ENCODE measurements at places on chromosomes 7 and 10.

GRCh38 chr7:1076184-1077072 lies 11.5 kb upstream of the GPER1 start:
- DNase-seq, result no peak

GRCh38 chr10:18906636-18907035 lies 142.0 kb upstream of the MALRD1 start:
- DNase-seq, result no peak

- no peak for DNase-seq
Observed at GRCh38 chr10:36110097-36110496, 468.0 kb upstream of the FZD8 start.

GRCh38 chr10:51255381-51255780 lies 181.1 kb downstream of the PRKG1 start:
- no peak for DNase-seq

- no peak for DNase-seq
Observed at GRCh38 chr7:158603773-158604755, 16.4 kb upstream of the PTPRN2 start.

DNA sequence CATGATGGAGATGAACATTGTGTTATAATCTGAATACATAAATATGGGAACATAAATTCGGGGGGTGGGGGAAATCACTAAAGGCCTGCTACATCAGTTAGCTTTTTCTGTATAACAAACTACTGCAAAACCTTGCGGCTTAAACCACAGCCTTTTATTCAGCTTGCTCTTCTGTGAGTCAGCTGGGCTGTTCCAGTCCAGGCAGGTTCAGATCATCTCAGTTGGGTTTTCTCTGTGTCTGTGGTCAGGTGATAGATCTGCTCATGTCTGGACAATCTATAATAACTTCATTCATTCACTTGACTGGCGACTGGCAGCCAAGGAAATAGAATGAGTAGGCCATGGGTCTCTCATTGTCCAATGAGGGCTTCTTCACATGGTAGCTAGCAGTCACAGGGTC lies 23.5 kb downstream of the HTR7 start:
- no peak for DNase-seq

GRCh38 chr10:89392974-89393373 lies 551 bp downstream of the IFIT1 start:
- DNase-seq, result no peak

GRCh38 chr10:60237977-60238758 lies 151.5 kb downstream of the ANK3 start:
- no peak for DNase-seq

GRCh38 chr10:120949609-120950031 lies 98.5 kb downstream of the WDR11 start:
- no peak for DNase-seq

GRCh38 chr10:44755481-44755880 lies 155.7 kb upstream of the TMEM72 start:
- DNase-seq, result no peak

DNA sequence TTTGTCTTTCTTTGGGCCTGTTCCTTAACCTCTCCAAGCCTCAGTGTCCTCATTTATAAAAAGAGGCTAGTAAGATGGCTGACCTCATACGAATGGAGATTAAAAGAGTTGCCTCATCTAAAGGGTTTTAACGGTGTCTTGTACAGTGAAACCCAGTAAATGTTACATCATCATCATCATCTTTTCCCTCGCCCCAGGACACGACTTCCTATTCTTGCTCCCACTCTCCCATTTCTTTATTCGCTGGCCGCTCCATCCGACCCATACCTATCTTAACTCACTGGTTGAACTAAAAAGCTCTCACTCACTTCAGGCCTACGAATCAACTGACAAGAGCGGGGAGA lies 554 bp downstream of the FRA10AC1 start:
- DNase-seq, result no peak

DNA sequence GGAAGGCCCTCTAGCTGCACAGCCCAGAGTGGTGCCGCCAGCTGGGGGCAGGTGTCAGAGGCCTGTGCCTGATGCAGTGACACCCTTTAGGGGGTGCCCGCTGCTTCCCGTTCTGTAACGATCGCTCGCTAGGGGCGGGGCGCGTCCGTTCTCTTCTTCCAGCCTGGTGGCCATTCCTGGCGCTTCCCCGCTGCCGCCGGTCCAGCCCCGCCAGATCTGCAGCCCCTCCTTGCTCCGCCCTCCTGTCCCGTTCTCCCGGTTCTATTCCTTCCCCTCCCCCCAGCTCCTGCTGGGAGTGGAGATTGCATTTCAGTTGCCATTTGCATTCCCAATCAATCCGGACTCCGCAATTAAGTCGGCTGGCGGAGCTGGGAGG lies 39.2 kb downstream of the AGAP3 start:
- DNase-seq, result no peak

DNA sequence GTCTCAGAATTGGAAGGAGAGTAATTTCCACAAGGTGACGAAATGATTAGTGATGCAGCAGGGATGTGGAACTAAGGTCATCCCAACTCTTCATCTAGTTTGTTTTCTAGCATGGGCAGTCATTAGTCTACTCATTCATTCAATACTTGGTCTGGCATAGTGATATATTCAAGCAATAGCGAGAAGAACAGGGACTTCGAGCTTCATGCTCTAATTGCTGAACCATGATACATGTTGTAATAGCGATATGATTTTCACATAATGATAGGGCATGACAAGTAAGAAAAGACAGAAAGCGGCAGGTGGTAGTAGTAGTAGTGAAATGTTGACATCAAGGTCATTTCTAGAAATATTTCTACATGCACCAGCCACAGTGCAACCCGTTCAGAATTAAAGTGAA lies 652.1 kb downstream of the PHTF2 start:
- DNase-seq, result no peak

DNA sequence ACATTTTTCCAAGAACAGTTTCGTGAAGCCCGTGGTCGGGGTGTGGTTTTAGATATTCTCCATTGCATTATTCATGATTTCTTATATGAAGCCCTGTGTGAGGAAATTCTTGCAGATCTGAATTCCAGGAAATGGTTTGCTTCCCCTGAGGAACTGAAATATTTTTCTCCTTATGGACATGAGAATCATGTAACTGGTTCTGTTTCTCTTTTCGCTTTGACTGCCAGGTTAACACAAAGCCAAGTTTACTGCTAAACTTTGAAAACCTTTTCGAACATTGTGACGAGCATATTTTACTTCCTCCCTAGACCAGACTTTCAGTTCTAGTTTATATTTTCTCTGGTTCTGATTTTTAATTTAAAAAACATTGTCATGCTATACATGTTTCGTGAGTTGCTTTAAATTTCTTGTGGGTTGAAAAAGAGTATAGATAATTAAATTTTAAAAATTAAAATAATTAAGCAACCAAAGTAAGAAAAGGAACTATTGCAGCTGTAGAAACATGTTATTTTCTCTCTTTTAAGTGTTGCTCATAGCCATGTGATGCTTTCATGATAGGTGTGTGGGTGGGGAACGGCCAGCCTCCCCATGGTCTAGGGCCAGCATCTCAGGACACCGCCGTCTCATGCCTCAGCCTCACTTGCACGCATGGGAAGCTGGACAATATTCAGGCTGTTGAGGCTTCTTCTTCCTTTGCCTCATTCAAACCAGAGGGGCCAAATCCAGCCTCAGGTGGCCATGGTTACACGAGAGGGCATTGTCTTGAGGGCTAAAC lies 97.1 kb downstream of the CREB5 start:
- no peak for DNase-seq

GRCh38 chr7:23788843-23789242 lies 78.8 kb downstream of the STK31 start:
- no peak for DNase-seq

DNA sequence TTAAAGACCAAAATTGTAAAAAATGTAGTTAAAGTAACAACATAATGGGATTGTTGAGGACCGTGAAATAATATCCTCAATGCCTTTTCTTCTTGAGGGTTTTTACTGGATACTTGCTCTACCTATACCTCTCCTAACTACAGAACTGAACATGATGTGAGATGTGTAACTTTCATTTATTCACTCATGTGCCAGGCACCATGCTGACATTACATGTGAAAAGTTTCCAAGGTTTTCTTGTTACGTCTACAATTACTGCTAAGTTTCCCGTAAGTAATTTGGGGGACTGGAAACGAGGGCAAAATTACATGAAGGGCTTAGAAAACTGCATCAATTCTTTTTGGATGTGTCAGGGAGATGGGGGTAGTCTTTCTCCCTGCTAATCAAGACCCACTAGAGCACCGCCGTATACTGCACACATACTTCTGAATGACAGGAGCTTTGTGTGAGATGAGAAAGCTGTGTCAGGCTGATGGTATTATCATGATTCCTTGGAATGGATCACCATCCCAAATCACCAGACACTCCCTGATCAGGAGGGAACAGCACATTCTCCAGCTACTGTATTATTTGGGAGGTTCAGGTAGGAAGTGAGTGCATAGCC lies 41.8 kb downstream of the PTPRZ1 start:
- DNase-seq, result no peak

- no peak for DNase-seq
Observed at GRCh38 chr7:41175435-41175834, 527.5 kb downstream of the INHBA start.

GRCh38 chr7:127953423-127954356 lies 77.5 kb downstream of the LRRC4 start:
- DNase-seq, result no peak

- no peak for DNase-seq
Observed at GRCh38 chr10:44295644-44296241, 89.2 kb downstream of the CXCL12 start.

DNA sequence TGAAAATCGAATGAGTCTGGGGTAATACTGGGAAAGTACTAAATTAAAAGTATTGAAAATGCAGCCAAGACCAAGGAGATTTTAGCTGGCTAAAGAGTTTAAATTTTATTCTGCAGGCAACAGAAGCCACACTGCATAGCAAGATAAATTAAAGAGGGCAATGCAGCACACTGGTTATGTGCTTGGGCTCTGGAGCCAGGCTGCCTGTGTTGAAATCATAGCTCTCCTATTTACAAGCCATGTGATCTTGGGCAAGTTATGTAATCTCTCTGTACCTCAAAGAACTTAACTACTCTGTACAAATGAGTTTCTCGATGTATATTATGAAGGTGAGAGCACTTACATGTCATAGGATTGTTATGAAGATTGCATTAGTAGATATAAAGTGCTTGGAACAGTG lies 9.9 kb downstream of the SLC25A13 start:
- no peak for DNase-seq

DNA sequence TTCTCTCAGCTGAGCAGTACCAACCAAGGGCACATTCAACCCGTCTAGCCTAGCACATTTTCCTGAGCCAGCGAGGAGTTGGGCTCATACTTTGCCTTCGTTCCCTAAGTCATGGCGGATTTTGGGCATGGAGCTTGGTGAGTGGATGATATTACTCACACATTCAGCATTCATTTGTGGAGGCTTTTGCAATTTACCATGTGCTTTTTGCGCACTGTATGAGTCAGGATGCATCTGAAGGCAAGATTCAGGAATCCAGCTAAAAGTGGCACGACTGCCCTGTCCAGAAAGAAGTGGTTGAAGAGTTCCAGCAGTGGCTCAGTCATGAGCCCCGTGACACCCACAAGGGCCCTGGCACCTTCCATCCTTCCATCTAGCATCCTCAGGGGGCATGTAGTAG lies 24.2 kb upstream of the MGMT start:
- no peak for DNase-seq

GRCh38 chr7:94396596-94396995 lies 1.9 kb downstream of the COL1A2 start:
- no peak for DNase-seq

GRCh38 chr7:143012001-143012400 lies 14.9 kb downstream of the OR9A2 start:
- DNase-seq, result no peak

DNA sequence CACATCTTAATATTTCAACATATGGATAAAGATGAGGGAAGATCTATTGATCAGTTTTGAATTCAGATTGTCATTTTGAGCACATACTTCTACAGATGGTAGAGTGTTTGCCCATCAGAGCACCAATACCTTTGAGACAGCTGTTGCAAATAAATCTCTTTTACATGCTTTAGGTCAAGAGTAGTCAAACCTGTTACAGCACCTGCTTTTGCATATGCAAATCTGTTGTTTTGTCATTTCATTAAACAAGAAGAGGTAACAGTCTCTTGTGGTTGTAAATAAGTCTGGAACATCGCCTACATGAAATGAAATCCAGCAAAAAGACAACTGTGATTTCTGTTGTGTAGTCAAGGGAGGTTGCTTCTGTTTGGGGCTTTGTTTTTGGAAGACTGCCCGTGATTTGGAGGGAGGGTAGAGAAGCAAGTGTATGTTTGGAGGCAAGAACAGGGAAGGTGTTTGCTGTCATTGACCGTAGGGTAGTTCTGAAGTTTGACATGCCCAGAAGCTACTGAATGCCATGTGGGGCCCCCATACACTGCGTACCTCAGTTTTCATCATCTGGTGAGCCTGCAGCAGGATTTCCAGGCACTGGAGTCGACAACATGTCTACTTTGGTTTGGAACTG lies 233.6 kb upstream of the PPP1R3A start:
- no peak for DNase-seq

- DNase-seq, result no peak
Observed at GRCh38 chr7:131844369-131844768, 287.9 kb upstream of the PODXL start.

DNA sequence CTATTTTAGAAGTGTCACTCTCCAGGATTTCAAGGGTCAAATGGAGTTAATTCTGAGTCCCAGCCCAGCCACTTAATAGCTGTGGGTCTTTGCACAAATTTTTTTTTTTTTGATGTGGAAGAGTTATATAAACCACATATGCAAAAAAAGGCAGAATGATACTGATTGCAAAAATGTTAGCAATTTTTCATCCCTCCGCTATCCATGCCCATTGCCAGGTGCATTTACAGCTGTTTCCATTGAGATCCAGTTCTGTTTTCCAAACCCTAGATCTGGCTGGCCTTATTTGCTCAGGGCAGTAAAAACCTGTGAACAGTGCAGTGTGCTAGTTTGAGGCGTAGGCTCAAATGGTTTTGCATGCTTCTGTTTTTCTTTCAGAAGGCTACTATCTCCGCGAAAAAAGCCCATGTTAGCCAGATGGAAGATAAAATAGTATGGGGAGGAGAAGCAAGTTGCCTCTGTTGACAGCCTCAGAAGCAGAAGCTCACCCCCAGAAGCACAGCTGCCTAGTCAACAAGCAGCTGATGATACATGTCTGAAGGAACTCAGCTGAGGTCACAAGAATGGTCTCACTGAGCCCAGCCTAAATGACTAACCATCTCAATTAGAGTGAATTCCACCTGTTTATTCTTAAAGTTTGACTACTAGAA lies 997 bp upstream of the ZNF138 start:
- DNase-seq, result no peak

Measured in stimulated activated CD4-positive, alpha-beta T cell treated with anti-CD3 and anti-CD28 coated beads, TNF-alpha, amount 100 ng/mL, for 4 hours (primary cell).